ENCODE measurements at places on chromosomes 1 and 21.

DNA sequence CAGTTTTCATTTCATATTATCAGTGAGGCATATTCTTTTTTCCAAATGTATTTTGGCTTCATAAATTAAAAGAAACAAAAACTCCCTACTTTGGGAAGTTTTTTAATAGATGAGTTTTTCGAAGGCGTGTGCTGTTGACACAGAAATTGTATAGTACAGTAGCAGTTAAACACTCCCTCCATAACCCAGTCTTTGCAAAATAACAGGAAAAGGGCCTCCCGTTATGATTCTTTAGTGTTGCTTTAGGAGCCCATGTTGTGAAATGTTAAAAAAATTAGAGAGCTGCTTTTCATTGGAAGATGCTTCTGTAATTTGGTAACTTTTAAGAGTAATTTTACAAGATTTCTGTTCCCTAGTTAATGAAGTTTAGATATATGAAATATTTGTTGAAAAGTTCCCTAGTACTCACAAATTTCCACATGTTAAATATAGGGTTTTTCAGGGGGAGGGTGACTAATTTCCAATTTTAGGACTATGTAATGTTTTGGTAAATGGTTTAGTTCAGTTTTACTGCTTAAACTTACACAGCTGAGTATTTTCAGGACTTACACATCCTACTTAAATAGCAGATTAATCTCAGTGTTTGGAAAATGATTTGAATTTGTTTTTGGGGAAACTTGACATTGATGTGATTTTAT, 2.0 kb downstream of the CAMSAP2 start:
- no peak for DNase-seq

DNA sequence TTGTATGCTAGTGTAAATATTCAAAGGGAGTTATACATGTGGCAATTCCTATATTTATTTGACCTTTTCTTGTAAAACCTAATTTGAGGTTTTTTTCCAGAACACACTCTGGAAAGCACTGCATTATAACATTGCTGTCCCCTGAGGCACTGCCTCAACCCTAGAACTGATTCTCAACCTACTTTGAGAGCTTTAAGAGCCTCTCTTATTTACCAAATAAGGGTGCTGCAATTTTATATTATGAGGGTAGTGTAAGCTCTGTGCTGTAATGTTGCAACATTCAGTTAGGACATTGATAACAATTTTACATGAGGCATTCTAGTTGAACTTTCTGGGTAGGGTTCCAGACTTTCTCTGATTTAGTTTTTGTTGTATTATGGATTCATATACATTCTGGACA, 302.2 kb upstream of the DEPDC1 start:
- DNase-seq = no peak

GRCh38 chr1:6800745-6801144, 15.5 kb downstream of the CAMTA1 start:
- DNase-seq = no peak

- DNase-seq = no peak
Observed at GRCh38 chr21:40408561-40408960, 438.4 kb downstream of the DSCAM start.

DNA sequence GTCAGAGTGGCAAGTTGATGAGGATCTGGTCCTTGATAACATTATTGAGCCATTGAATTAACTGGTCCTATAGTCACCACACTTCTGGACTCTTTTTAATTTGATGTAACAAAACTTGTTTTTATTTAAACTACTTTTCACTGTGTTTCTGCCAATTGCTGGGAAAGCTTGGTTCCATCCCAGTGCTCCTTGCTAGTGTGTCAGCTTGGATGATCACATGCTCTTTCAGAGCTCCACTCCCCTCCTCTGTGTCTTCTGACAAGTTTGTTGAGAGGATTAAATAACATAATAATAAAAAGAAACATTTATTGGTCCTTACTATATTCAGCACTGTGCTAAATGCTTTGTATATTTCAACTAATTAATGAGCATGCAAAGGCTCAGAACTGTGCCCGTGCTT, 448.5 kb upstream of the B3GALT2 start:
- no peak for DNase-seq
